ENCODE measurements at places on chromosomes 5 and 9.
A peak's percentile ranks its signal among the peaks of the same experiment; 100 is the strongest.

DNA sequence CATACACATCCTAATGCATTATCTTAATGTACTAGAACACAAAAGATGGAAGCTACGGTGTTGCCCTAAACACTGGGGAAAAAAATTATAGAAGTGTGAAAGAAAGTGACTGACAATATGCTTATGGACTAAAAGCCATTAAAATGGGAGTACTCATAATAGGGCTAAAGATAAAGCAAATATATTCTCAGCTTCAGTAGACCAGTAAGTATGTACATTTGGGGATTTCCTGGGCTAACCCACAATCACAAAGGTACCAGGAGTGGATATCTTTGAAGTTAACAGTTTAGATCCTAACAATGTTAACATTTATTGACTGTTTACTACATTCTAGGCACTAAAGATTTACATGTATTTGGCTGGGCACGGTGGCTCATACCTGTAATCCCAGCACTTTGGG is 36.9 kb downstream of the PTGER4 start:
- no peak for DNase-seq

GRCh38 chr5:88536146-88536545 is 267.5 kb upstream of the TMEM161B start:
- no peak for DNase-seq

DNA sequence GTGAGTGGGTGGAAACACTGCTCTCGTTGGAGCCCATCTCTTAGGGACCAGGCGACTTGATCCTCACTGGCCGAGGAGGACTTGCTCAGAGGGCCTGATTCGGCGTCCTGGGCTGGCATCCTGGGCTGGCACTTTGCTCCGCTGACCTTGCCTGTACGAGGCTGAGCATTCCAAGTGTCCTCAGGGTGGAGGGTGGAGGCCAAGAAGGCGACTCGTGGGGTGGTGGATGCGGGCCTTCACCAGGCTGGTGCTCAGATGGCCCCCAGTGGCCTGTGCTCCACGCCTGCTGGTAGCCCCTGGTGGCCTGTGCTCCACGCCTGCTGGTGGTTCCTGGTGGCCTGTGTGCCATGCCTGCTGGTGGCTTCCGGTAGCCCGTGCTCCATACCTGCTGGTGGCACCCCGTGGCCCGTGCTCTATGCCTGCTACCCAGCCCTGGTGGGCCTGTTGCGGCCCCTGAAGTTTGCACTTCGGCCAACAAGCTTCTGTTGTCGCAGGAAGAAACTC is 42.9 kb downstream of the PHF2 start:
- no peak for DNase-seq

DNA sequence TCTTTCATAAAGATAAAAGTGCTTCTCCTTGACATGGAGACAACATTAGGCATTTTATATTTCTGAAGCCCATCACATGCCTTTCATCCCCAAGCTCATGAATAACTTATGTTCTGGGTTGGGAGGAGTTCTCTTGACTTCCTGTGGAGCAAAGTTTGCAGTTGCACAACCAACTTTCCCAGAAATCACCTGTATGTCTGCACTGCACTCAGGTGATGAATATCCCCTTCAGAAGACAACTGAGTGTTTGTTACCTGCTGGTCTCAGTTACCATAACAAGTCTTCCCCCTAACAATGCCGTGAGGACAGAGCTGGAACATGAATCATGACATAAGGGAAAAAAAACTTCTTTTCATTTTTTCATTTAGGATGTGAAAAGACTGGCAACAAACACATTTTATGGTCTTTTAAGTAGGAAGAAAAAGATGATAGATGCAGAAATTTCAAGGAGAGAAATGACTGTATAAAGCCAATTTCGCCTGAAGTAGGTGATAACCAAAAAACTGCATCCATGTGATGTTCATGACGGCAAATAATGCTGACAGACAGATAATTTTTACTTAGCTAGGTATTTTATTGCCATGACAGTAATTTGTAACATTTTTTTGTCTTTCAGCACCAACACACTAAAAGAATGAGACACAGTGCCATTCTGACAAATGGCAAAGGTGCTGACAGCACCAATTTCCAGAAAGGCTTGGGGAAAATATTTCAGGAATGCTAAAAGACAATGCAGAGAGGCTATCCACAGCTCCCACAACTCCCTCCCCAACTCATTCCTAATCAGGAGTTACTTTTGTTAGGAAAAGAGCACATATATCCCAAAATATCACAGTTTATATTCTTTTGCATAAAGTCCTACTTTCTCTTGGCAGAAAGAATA is 656.3 kb downstream of the PRELID2 start:
- peak; percentile 88 for DNase-seq

GRCh38 chr9:15468145-15468544 is 42.6 kb downstream of the PSIP1 start:
- DNase-seq, result no peak

DNA sequence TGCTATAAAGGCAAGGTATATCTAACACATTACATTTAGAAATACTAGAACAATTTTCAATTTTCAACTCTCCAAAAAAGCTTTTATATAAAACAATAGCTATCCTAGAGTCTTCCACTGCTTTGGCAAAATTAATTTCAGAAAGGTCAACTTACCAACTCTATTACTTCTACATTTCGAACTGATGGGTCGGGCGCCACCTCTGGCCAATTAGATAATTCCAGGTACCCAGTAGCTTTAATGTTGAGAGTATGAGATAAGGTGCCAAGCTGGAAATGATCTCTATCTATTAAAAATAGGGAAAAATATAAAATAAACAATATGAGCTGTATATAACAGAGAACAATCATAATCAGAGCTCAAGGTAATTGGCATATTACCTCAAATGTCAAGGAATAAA is 166.6 kb downstream of the AP3B1 start:
- DNase-seq, result no peak

- DNase-seq, result no peak
These were observed 4.6 kb upstream of the SUSD3 start for GRCh38 chr9:93053781-93054331.

DNA sequence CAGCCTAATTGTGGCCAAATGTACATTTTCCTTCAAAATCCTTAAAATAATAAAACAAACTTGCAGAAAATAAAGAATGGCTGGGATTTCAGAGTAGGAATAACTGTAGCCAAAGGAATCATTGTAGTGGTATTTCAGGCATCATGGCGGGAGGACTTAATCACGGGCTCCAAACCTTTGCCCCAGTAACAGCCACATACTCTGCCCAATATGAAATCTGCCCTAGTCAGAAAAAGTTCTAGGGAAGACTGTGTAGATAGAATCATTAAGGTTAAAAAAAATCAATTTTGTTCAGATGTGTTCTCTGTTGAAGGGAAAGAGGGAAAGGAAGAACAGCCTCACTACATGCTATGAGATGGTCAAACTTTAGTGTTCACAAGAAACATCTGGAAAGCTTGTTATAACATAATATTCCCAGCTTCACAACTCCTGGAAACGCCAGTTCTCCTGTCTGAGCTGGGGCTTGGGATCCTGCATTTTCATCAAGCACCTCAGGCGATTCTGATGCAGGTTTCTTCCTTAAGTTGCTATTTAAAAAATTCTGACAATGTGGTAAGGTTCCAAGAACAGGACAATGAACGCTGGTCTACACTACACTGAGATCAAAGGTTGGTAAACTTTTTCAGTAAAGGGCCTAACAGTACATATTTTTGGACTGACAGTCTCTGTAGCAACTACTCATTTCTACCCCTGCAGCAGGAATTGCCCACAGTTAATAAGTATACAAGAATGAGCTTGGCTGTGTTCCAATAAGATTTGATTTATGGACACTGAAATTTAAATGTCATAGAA is 87.9 kb downstream of the CEMIP2 start:
- DNase-seq, result peak; percentile 37

DNA sequence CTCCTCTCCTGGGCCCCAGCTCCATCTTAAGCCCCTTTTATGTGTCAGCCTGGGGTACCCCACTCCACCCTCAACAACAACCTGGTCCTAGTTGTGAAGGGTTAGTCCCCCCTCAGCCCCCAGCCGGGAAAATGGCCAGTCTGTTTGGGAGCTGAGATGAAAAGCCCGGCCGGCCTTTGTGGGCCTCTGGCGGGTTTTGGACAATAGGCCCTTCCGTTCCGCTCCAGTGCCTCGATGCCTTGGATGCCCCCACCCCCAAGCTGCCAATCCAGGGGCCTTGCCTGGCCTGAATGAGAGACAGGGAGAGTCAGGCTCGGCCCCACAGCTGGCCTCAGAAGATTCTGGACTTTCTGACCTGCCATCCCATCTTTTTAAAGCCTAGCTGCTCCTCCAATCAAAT is 9.2 kb downstream of the CNTFR start:
- no peak for DNase-seq

DNA sequence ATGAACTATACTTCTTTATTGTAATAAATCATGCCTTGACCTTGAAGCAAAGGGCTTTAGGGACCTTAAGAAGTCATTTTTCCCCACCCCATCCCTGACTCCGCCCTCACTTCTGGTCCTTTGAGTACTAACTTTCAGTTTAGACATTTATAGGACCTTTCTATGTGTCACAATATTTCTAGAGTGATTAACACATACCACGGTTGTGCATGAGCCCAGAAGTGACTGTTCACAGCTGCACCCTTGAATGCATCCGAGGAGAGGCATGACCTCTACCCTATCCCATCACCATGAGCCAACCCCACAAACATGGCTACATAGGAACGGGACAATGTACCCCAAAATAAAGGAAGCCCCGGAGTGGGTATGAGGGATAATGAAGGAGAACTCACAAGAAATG is 160.3 kb downstream of the HSD17B3 start:
- no peak for DNase-seq

DNA sequence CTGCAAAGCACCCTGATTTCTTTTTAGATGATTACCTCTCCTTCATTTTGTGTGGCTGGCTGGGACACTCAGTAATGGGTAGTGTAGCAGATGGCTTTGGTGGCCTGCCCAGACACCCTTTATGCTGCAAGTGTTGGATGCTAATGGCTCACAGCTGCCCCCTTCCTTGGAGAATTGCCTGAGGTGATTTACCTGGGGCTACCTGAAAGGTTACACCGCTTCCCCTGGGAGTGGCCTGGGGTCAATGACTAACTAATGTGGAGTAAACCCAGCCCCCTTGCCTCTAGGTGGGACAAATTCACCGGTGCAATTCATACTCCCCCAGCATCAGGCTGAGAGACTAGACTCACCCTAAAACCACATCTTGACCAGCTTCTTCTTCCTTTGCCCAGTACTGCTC is 23.5 kb upstream of the HAND1 start:
- DNase-seq, result no peak

GRCh38 chr5:10518347-10518746 is 45.5 kb upstream of the ANKRD33B start:
- DNase-seq, result no peak

GRCh38 chr9:137506702-137507171 is 43.5 kb downstream of the PNPLA7 start:
- DNase-seq, result no peak

- no peak for DNase-seq
These were observed 83.0 kb upstream of the IL33 start for GRCh38 chr9:6132650-6133049.

GRCh38 chr5:178292826-178293205 is 60.2 kb upstream of the PHYKPL start:
- DNase-seq, result no peak

DNA sequence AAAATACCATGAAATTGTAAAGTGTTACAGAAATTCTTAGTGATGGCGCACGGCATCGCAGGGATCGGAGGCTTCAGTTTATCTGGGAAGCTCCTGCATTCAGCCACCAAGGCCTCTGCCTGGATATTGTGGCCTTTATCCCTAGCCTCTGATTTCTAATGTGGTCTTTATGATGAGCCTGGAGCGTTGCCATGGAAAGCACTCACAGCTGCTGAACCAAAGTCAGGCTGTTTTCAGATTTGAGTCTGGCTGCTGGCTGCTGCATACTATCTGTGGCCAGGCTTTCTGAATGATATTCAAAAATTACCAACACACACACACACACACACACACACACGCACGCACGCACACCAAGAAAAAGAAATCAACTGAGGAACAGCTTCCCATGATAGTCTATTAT is 101.1 kb upstream of the ZNF366 start:
- no peak for DNase-seq

DNA sequence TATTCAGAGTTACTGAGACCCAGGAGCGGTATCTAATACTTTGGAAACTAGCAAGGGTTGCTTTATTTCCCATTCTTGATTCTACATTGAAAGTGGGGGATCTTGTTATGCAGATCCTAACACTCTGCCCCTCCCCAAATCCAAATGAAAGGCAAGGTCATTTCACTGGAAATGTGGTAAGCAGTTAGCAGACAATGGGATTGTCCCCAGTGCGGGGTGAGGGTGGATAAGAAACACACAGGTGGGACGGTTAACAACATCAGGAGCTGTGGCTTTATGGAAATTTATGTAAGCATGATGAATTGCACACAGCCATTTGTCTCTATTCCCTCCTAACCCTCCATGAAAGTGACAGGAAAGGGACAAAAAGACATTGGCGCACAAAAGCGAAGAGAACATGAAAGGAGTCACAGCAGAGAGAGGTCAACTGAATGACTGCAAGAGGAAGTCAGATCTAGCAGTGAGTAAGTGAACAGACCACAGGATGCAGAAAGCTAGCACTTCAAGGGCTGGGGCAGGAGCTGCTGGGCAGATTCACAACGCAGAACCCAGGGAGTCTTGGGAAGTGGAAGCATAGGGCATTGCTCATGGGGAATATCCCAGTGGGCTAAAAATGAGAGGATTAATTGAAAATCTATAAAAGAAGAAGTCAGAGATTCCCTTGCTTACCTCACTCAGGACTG is 184.4 kb downstream of the HSD17B3 start:
- DNase-seq, result peak; percentile 21

DNA sequence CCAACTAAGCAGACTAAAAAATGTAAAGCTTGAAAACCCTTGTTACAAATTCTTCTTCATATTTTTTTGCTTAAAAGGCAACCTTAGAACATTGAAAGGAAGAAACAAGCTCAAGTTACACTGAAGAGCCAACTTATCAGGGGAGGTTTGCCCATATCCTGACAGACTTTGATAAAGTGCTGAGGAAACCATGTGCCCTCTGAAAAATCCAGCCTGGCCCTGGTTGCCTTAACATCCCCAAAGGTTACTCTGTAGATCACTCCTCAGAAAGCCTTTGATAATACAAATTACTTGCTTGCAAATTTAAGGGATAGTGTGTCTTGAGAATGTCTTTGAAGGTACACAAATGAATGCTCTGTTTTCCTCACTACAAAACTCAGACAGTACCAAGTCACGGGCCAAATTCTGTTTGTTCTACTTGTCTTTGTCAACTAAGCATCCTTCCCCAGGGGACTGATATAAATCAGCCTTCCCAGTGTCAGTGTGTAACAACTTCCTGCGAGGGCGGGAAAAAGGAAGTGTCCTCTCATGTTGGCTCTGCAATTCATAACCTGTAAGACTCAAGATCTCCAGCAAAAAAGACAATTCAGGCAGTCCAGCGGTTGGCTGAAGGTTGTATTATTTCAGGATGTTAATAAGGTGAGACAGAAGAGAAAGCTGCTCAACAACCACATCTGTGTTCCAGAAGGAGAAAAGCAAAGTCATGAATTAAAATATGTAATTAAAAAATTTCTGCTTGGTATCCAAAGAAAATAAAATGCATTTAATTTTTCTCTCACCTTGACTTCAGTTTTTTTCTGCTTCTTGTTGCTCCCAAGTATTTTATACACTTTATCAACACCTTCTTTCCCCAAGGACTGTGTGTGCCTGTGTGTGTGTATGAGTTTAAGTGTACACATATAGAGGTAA is 199.9 kb downstream of the PIK3R1 start:
- no peak for DNase-seq

Data from small intestine (tissue), 16 donors.